ENCODE measurements at places on chromosomes 11 and 22.
A peak's percentile ranks its signal among the peaks of the same experiment; 100 is the strongest.

DNA sequence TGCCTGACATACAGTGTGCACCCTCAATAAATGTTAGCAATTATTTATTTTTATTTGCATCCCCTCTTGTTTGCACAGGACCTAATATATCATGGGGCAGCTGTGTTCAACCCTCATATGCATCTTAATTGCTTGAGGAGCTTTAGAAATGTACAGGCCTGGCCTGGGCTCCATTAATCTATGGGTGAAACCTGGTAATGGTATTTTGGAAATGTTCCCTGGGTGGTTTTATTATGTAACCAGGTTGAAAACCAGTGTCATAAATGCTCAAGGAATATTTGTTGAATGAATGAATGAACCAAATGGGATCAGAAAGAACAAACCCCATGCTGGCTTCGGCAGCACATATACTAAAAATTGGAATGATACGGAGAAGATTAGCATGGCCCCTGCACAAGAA lies 84.0 kb upstream of the PICALM start:
- DNase-seq, result no peak

- DNase-seq, result no peak
Observed at GRCh38 chr22:42328130-42328783, 57.8 kb upstream of the TCF20 start.

- no peak for DNase-seq
Observed at GRCh38 chr11:85903406-85903805, 48.2 kb downstream of the CCDC83 start.

GRCh38 chr11:101907815-101908214 lies 7.0 kb upstream of the CEP126 start:
- DNase-seq, result no peak

GRCh38 chr11:76159303-76159937 lies 46.9 kb downstream of the WNT11 start:
- no peak for DNase-seq

DNA sequence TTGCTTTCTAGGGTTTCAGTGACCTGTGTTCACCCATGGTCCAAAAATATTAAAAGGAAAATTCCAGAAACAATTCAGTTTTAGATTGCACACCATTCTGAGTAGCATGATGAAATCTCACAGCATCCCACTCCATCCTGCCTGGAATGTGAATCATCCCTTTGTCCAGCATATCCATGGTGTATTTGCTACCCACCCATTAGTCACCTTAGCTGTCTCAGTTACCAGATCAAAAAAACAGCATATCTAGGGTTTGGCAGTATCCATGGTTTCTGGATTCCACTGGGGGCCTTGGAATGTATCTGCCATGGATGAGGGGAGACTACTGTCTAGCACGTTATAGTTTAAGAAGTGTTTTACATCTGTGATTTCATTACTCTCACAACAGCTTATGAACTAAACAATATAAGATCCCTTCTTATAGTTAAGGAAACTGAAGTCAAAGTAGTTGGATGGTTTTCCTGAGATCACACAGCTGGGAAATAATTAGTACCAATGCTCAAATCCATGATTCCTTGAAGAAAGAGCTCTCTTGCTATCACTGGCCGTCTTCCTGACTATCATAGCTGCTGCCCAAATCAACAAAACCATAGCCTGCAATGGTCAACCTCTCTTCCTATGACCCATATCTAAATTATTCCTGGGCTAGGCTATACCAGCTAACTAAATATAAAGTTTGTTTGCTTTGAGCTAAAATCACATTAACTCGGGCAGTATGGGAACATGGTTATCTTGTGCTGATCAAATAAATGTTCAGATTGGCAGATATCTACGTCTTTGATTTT lies 122.6 kb downstream of the MICAL2 start:
- no peak for DNase-seq

- peak; percentile 88 for DNase-seq
Observed at GRCh38 chr11:129331871-129332274, 43.8 kb upstream of the BARX2 start.

GRCh38 chr11:124440608-124441007 lies 4.9 kb downstream of the OR8B8 start:
- DNase-seq, result no peak

DNA sequence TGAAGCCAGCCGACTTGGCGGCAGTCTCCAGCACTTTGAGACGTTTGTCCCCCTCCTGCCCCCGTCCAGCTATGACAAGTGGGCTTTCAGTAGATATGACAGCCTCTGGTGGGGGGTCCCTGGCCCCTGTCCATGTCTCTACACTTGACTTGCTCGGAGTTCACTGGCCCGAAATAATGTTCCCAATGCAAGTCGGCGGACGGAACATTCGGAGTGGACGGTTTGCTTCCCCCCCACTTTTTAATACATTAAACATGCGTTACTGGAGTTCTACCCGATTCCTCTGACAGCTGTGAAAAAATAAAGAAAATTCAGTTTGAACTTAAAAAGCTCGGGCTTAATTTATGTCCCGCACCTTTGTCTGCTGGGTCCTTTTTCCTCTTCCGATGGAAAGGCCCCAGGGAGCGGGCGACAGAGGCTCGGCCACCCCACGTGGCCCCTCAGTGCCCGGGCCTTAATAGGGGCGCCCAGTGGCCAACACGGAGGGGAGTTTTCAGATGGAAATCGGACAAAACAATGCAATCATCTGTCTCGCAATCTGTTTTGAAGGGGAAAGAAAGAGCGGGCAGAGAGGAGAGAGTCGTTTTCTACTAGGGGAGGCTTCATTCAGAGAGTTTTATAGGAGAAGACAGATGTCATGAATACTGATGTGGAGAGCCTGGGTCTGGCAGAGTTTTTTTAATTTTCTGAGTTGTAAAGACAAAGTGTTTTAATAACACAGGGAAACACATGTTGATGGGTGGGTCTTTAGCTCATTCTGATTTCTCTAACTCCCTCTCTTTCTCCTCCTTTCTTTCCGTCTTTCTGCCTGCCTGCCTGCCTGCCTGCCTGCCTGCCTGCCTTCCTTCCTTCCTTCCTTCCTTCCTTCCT lies 50.2 kb downstream of the SMIM38 start:
- no peak for DNase-seq

GRCh38 chr22:45058622-45058912 lies 48.8 kb upstream of the PHF21B start:
- no peak for DNase-seq

GRCh38 chr11:106061249-106061784 lies 15.8 kb downstream of the KBTBD3 start:
- DNase-seq, result no peak

GRCh38 chr11:83681031-83681781 lies 395.0 kb upstream of the CCDC90B start:
- no peak for DNase-seq

DNA sequence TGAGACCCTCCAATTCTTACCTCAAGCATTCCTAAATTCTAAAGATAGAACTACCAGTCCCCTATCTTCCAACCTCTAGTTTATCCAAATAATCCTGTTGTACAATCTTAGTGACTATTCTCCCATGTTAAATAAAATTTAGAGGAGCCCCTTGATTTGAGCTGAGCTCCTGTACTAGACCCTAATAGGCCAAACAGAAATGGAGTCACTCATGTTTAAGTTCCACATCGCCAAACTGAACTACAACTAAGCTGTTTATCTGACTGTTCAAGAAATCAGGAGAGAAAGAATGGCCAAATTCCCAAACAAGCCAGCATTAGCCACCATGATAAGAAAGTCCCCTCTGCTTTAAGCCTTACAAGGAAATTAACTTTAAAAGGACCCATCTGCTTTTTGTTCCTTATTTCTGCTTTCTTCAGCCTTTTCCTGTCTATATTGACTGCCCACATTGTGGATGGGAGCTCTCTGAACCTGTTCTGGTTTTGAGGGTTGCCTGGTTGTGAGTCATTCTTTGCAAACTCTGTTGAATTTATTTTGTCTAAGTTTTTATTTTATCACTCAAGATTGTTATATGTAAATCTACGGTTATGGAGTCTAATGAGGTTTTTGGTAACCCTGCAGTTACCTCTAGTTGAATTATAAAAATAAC lies 90.4 kb downstream of the TTC28 start:
- DNase-seq, result no peak

DNA sequence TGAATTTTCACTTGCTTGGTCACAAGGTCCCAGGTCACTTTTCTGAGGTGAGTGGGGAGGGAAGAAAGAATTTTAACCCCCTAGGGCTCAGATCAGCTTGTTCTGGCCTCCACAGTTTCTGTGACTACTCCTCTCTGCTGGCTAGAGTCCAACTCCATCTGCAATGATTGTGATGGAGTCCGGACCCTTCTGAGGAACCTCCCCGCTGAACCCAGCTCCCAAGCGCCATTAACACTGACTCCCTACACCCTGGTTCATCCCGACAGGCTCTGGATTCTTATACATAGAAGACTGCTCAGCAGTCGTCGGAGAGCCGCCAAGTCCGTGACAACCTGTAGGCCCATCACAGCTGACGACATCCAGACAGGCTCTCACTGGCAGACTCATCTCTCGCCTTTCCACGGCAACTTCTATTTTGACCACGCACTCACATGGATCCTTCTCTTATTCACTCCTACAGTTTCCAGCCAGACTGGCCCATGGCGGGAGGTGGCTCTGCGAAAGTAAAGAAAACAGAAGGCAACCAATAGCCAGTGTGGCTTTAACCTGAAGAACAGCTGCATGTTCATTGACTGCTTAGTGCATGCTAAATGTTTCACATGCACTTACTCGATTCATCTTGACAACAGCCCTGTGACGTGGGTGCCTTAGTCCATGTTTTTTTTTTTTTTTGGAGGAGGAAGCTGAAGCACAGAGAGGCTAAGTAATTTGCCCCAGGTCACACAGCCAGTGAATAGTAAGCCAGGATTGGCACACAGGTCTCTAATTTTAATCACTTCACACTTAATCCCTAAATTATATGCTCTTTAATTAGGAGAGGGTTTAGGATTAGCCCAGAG lies 68.0 kb upstream of the PRDM11 start:
- DNase-seq, result no peak

DNA sequence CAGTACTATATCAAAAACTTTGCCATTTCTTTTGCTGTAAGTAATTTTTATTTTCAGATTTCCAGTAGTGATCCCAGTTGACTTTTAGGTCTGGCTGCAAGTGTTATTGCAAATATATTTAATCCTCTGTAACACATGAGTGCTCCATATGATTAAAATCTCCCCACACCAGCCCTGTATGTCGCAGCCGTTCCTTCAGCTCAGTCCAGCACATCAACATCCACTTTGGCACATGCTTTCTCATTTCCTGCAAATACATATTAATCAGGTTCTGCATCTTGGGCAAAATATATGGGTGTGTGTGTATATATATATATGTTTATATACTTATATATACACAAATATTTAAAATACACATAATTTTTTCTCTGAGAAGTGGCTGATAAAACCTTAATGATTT lies 919.5 kb downstream of the JRKL start:
- DNase-seq, result no peak

DNA sequence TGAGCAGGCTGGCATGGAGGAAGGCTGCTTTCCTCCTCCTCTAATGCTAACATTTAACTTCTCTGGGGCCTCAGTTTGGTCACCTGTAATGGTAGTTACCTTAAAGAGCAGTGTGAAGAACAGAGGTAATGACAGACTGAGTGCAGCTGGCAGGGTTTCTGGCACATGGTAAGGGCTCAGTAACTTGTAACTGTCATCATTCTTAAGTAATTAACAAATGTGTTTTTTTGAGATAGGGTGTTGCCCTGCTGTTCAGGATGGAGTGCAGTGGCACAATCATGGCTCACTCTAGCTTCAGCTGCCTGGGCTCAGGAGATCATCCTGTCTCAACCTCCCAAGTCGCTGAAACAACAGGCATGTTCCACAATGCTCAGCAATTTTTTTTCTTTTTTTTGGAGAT lies 242.0 kb upstream of the SYN3 start:
- no peak for DNase-seq

GRCh38 chr11:13223112-13223511 lies 54.5 kb upstream of the BMAL1 start:
- no peak for DNase-seq

DNA sequence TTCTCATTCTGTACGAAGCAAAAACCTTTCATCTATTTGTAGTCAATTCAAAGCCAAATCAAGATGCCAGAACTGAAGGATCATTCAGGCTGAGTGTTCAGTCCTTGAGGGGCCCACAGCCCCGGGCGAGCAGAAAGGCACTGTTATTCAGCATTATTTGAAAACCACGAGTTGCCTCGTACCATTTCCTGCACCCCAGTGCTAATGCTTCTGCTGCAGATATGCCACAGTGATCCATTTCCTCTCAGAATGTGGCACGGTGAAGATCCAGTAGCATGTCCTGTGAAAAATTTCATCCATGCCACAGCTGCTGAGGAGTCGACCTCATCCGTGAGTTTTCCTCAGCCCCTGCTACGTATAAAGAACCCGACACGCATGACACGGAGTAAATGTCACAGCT lies 85.4 kb downstream of the OSBP2 start:
- no peak for DNase-seq

DNA sequence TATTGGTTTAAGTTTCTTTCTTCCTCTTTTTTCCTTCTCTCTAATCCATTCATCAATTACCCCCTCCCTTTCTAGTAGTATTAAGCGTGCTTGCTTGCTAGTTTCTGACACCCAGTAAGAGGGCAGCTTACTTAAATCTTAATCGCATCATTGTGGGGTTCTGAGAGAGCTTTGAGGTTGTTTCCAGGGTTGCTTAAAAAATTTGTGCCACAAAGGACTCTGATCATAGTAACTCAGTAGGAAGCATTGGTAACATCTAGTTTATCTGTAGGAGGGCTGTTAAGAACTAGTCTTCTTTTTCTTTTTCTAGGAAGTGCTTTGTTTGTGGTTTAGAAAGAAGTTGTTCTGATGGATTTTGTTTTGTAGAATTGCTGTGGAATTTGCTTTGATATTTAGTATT lies 45.3 kb downstream of the TMEM135 start:
- DNase-seq, result no peak

DNA sequence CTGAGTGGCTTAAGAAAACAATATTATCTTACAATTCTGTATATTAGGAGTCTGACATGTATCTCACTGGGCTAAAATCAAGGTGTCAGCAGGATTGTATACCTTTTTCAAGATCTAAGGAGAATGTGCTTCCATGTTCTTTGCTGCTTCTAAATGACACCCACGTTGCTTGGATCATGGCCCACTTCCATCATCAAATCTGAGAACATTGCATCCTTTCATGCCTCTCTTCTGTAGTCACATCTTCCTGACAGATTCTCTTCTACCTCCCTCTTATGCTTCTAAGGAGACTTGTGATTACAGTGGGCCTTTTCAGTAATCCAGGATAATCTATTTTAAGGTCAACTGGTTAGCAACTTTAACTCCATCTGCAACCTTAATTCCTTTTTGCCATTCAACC lies 499.4 kb downstream of the FAM181B start:
- DNase-seq, result no peak

- DNase-seq, result no peak
Observed at GRCh38 chr11:67119585-67120391, 725 bp downstream of the KDM2A start.

GRCh38 chr11:27497284-27497866 lies 9.2 kb downstream of the LIN7C start:
- peak; percentile 6 for DNase-seq

DNA sequence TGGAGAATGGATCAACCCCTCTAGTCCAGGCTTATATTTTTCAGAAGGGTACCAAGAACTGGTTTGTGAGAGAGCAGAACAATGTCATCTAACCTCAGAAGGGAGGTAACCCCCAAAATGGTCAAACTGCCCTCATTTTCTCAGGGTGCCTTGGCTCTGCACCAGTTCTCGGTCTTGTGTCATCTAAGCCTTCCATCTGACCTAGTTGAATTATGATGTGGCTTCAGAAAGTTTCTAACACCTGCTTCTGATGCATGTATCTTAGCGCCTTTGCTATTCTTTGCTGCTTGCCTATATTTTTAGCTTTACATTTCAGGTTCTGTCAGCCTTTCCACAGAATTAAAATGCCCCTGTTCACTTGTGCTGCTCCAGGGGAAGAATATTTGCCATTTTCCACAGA lies 91.7 kb upstream of the E2F8 start:
- no peak for DNase-seq

- DNase-seq, result no peak
Observed at GRCh38 chr11:1653541-1654387, 24.2 kb downstream of the KRTAP5-5 start.
